ENCODE measurements at places on chromosomes 6 and 20.

- DNase-seq = no peak
These were observed 517.5 kb downstream of the CDKAL1 start for GRCh38 chr6:21051777-21052176.

- no peak for DNase-seq
These were observed 196.9 kb downstream of the FOXA2 start for GRCh38 chr20:22387452-22387851.

GRCh38 chr6:84853901-84854300 is 89.5 kb upstream of the TBX18 start:
- DNase-seq = no peak

DNA sequence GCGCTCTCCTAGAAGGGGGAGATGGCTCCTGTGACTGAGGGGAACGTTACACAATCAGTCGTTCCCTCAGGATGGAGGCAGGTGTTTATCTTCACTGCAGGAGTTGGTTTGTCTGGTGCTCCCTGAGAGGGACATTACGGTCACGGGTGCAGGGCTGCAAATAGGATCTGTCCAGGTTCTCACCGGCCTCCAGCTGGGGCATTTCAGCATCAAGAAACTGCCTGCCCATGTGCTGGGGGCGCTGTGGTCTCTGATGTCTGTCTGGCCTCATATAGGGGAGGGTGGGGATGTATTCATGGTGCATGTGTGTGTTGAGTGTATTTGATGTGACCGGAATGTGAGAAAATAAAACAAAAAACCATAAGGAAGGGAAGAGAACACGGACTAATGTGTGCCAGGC is 77.1 kb downstream of the TBC1D7 start:
- no peak for DNase-seq

- peak; percentile 55 for DNase-seq
These were observed 816 bp upstream of the MAN1A1 start for GRCh38 chr6:119350202-119350951.

GRCh38 chr20:58242824-58243223 is 14.4 kb upstream of the ANKRD60 start:
- DNase-seq = no peak

- DNase-seq = peak; percentile 88
These were observed 72.4 kb downstream of the FGD2 start for GRCh38 chr6:37077905-37078296.

GRCh38 chr20:21450572-21450971 is 53.2 kb upstream of the NKX2-4 start:
- DNase-seq = no peak

DNA sequence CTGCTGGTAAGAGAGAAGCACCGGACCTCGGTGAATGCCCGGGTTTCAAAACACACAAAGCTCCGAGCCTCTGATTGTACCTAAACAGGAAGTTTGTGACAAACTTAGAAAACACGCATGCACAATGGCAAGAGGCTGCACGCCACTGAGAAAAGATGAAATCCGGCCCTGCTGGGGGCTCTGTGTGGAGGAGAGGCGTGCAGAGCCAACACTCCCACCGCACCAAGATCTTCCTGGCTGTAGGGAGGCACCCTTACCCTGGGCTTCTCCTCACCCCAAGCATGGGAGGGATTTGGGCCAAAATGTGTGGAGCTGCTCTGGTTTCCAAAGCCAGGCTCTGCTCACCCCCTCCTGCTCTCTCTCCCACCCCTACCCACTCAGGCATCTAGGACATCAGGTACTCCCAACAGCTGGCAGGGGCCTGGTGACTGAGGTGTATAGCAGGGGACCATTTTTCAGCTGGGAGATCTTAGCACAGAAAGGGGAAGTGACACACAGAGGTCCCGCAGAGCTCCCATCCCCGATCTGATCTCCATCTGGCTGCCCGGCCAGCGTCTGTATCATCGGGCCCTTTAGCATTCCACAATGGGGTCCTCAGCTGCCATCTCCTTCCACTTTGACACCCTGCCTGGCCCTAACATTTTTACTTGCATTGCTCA is 84.2 kb downstream of the TRERF1 start:
- DNase-seq = no peak

GRCh38 chr6:146149770-146150169 is 120.9 kb downstream of the GRM1 start:
- no peak for DNase-seq

DNA sequence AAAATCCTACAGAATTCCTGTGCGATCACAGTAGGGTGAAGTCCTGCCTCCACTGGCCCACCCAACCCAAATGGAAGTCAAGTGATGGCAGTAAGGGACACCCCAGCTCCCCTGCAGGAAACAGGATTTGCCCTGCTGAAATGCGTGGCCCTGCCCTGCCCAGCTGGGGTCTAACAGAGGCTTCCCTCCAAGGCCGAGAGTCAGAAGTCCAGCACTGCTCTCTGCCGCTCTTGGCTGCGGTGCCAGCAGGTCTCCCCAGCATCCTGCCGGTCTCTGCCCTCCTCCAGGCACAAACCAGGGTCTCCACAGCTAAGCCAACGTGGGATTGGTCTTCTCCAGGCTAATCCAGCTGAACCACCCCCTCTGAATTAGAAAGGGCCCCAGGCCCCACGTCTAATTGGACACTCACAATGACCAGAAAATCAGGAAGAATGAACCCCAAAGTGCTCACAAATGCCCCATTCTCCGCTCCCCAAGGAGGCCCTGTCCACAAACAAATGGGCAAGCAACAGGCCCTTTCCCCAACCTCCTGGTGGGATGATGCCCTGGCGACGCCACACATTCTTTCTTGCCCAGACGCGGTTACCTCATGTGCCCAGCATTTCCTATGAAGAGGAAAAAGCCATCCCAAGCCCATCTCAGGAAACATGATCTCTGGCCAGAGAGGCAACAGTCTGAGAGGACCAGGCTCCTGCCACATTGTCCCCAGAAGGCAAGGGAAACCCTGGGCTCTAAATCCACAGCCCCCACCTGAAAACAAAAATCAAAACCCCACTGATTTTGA is 117.2 kb downstream of the BANF2 start:
- no peak for DNase-seq

DNA sequence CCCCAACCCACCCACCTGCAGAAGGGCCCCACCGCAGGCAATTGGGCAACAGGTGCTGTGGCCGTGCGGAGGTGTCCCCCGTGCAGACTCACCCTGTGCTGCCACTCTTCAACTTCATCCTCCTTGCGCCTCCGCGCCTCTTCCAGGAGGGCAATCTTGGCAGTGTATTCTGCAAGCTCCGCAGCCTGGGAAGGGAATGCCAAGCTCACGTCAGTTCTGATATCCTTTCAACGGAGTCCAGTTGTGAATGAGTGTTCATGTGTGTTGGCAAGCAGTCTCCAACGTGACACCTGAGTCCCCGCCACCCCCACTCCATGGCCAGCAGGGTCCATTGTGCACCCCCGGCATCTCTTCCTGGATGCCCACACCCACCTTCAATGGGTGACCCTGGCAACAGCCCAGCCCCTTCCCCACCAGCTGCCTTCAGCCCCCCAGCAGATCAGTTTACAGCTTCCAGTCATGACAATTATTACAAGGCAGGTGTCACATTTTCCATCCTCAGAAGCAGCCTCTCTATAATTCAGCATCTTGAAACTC is 49.9 kb downstream of the EZR start:
- no peak for DNase-seq

- no peak for DNase-seq
These were observed 946.3 kb downstream of the EPHA7 start for GRCh38 chr6:92473056-92473455.

DNA sequence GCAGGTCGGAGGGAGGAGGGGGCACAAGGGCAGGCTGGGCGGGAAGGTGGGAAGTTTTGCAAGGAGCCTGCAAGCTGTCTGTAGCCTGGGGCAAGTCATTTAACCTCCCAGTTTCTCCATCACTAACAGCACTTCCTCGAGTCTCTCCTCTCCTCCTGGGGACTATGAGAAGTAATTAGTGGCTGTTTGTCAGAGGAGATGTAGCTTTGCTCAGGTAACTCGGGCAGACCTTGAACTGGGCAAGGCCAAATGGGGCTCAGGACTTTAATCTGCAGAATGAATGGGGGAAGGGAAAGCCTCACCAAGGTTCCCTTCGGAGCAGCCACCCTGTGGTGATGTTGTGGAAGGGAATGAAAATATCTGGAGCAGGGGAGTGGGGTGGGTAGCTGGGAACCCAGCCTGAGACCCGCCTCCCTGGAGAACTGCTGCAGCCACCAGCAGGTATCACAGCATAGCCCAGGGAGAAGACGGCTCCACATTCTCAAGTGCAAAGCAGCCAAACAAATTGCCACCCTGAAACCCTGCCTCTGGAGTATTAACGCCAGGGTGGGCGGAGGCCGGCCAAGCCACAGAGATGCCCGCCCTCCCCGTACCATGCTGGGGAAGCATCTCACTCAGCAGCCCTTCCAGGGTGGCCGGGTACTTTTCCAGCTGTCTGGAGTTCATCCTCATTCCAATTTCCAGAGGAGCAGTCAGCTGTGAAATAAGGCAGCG is 6.1 kb upstream of the LEMD2 start:
- no peak for DNase-seq

- DNase-seq = no peak
These were observed 104.9 kb upstream of the NT5E start for GRCh38 chr6:85344996-85345395.

DNA sequence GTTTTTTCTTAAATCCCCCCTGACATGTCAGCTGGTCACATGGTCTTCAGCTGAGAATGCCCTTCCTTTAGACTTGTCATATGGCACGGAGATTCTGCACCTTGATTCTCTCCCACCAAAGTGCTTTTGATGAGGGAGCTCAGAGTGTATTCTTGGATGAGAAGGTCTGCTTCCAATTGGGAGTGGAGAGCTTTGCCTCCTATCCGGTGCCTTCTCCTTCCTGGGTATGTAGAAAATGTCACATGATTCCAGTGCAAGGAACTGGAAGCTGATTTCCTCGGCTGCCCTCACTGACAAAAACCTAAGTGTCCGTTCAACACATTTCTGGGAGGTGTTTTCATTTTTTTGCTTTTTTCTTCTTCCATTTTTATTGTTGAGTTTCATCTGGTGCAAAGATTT is 197.2 kb downstream of the TFAP2C start:
- no peak for DNase-seq

DNA sequence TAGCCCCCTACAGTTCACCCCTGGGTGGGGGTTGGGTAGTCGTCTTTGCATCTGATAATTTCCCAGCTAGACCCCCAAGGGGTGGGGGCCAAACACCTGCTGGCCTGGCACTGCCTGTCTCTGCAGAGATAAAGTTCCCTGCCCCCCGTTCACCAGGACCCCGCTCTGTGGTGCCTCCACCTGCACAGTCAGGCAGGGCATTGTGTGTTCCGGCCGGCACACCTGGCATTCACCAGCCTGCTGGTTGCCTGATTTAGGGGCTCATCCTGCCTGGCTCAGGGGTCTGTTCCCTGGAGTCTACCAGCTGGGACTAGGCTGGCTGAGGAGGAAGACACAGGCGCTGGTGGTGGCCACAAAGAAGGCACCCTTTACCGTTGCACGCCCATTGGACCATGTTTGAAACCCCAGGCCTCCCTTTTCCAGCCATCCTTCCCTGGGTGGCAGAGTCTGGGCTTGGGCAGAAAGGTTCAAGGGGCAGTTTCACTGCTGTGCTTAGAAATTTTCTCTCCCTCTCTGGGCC is 30.8 kb upstream of the SCRT2 start:
- DNase-seq = no peak

DNA sequence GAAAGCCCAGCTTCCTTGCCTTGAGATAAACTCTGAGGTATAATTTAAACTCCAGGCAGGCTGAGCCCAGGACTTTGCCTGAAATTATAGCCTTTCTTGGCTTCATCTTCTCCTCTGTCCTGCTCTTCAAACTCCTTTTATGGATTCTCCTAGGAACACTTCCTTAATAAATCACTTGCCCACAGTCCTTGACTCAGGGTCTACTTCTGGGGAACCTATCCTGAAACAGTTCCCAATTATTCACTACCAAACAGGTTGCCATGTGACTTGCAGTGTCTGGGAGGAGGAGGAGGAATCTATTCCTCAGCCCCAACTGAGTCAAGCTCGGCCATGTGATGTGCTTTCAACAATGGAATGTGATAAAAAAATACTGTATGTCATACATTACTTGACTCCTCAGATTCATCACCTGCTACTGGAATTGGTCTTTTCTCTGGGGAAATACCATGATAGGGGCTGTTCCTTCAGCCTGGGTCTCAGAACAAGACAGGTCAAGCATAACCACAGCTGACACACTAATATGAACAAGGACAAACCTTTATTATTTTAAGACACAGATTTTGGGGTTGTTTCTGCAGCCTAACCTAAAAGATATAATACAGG is 20.5 kb upstream of the CDKN1A start:
- DNase-seq = peak; percentile 57

DNA sequence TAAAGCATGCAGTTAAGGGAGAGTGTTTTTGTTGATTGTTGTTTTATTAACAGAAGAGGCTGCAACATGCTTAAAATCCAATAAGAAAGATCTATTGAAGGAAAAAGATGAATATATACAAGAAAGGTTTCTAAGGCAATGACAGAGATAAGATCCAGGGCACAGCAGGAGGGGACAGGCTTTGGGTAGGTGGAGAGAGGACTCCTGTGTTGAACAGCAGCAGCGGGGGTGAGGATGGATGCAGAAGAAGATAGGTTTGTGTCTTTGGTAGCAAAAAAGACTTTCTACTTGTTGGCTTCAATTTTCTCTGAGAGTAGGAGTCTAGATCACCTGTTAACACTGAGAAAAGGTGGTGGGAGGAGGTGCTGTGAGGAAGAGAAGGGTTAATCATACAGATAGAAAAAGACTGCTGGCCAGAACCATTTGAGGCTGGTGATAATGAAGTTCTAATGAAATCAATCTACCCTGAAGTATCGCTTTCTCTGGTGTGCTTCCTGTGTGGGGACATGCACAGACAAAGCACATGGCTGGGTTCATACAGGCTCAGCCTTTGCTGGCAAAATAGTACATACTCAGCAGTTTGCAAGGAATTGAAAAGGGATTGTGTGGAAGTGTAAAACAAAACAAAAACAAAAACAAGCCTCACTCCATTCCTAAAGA is 17.2 kb upstream of the DST start:
- DNase-seq = no peak

GRCh38 chr20:58081846-58082245 is 146.6 kb downstream of the ANKRD60 start:
- DNase-seq = peak; percentile 89

DNA sequence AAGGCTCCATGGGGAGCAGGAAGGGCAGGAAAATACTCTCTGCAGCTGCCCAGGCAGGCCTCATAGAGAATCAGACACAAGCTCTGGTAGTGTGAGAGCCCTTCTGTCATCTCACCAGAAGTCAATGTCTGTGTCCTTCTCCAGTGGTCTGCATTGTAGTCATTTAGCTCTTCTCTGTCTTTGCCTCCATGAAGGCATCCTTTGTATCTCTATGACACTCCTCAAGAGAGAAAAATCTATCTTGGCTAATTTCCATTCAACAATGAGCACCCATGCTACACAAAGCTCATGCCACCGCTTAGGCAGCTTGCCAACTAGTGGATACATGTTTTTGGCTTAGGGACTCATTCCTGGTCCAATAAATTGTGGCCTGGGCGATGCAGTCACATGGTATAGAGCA is 92.1 kb downstream of the RNF217 start:
- DNase-seq = no peak

GRCh38 chr20:43028470-43028869 is 161.2 kb downstream of the PTPRT start:
- no peak for DNase-seq

GRCh38 chr20:2840967-2841531 is 504 bp downstream of the VPS16 start:
- no peak for DNase-seq

GRCh38 chr6:129345890-129346289 is 364.1 kb downstream of the ARHGAP18 start:
- DNase-seq = peak; percentile 71

Data from AG09309 (cell line).